BE2C (cell line): ENCODE measurements at places on chromosomes 1 and 21.

DNA sequence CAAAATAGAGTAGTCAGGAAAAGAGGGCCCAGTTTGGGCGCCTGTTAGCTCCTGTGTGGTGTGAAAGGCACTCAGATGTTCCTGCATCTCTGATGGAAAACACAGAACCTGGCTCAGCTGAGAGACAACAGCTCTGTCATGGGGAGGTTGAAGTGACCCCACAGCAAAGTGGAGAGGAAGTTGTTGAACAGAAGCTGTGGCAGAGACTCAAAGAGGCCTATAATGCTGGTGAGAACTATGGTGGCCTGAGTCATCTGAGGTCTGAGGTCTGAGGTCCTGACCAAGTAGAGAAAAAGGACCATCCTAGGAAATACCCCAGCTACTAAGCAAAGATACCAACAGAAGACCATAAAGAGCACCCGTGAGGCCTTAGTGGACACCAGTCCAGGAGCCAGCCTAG lies 45.6 kb upstream of the JAK1 start:
- DNase-seq: no peak

DNA sequence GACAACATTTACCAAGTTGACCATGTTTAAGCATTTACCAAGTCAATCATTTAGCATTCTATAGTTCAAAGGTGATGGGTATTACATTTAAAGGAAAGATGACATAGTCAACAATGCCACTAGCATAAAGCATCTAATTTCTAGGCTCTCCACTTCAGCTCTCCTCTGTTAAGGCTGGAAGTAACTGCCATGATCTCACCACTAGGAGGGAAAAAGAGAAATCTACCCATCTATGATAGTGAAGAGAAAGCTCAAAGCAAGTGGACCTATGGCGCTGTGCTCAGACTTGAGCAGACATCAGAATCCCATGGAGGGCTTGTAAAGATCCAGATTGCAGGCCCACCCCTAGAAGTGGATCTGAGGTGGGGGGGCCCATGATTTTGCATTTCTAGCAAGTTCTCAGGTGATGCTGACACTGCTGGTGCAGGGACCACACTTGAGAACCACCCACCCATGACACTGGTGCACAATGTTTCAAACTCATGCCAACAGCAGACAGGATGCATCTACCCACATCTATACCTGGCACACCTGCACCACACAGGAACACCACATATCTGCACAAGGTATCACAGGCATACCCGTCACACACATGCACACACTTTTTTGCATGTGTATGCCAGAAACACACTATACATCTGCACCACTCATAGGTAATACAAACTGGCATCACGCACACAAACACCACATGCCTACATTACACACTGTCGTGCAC lies 392.9 kb upstream of the RUNX1 start:
- DNase-seq: no peak

DNA sequence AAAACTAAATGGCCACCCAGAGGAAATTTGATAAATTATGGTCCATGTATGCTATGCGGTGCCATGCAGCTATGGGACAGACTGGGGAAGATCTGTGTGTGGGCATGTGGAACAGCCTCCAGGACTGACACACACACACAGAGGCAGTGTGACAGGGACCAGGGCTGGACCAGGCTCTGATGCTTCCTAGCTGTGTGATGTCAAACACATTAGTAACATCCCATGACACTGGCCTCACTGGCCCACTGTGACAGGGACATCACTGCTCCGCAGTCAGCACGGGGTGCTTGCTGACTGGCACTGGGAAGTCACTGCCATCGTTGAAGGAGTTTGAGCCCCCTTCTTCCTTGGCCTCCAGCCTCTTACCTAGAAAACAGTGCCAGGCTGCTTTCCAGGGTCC lies 13.9 kb downstream of the RAP1GAP start:
- no peak for DNase-seq

GRCh38 chr1:12047120-12047876 lies 15.8 kb upstream of the TNFRSF8 start:
- DNase-seq: no peak

GRCh38 chr21:32372755-32373154 lies 20.1 kb downstream of the URB1 start:
- DNase-seq: no peak

DNA sequence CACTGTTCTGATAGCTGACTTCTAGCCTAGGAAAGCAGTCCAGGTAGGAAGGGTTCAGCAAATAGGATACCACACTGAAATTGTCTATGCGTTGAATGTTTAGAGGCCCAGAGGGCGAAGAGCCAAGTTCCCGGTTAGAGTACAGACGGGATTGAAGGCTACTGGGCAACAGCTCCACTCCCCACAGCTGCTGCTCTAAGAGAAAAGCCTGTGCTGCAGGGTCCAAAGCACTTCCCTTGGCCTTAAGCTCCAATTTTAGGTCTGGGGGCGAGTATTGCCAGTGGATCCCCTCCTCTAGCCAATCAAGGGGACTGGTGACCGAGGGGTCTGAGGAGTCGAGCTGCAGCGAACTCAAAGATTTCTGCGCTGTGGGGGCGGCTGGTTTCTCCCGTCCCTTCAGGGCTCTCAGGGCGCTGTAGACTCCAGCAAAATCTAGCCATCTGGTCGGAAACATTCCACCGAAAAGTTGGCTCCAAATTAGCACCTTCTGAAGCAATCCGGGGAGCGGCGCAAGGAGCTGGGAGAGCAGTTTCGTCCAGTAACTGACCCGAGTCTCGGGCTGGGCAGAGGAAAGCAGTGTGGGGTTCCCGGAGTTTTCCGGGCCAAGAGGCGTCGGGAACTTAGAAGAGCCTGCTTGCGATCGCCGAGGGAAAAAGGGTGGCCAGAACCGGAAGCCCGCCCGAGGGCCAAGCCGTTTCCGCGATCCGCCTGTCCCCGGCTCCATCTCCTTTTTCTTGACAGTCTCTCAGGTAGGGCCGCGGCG lies 748 bp downstream of the PPP1R15B start:
- DNase-seq: peak; percentile 44

DNA sequence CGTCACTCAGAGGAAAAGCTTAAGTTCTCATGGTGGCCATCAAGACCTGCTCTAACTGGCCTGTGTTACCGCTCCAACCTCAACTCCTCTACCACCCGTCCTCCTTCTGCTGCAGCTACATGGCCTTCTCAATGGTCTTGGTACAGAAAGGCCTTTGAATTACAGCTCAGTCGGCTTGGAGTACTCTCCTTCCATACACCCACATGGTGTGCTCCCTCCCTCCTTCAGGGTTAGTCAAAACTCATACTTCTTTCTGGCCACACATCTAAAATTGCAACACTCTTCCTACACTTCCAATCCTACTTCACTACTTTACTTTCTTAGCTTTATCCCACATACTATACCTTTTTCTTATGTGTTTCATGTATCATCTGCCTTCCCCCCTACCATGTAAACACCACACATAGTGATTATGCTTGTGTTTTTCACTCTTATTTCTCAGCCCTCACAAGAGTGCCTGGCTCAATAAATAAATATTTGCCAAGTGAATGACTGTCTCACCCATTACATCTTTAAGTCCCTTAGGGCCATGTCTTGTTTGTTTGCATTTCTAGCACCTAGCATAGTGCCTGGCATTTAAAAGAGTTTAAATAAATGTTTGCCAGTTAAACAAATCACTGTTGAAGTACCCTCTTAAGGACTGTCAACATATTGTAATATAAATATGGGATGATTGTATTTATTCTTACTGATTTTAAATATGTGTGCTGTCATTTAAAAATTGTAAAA lies 37.6 kb upstream of the HMCN1 start:
- DNase-seq: no peak

GRCh38 chr1:156356262-156356874 lies 12.6 kb upstream of the RHBG start:
- DNase-seq: no peak

DNA sequence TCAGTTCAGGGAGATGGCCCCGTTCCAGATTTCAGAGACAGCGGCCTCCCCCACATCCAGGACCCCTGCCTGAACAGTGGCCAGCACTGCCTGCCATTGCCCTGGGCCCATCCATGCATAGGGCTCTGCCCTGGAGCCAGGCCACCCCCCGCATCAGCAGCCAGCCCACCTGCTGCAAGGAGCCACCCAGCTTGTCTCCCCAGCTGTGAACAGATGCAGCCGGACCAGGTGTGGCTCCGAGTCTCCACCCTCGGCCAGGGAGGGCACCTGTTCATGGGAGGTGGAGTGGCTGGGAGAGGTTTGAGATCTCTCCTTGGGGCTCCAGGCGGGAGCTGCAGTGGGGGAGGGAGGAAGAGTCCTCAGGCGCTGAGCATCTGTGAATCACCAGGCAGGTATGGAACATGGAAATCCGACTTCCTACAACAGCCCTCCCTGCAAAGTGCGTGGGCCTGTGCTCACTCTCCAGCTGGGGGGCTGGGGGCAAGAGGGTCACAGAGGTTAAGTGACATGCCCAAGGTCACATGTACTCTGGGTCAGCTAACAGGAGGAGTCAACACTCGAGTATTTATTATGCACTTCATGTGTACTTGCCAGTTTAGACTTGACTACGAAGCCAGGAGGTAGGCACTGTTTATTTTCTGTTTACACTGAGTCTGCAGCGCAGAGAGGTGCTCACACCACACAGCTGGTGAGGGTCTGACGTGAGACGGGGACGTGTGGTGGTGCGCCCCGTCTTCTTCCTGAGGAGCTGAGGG lies 4.8 kb upstream of the HES5 start:
- no peak for DNase-seq

DNA sequence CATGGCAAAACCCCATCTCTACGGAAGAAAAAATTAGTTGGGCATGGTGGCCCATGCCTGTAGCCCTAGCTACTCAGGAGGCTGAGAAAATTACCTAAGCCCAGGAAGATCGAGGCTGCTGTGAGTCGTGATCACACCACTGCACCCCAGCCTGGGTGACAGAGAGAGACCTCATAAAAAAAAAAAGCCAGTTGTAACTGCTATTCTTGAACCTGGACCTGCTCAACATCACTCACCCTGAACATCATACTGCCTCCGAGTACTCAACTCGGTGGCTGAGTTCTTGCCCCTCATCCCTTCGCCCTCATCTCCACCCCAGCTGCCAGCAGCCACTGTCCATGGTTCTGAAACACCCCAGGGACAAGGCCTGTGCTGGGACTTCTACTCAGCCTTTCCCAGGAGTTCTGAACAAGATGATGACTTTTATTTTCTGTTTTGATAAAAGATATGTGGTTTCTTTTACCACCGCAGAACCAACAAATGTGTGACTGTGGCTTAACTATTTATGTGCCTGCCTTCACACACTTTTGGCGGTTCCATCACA lies 5.4 kb upstream of the DISP3 start:
- no peak for DNase-seq

- no peak for DNase-seq
These were observed 70.7 kb downstream of the CD247 start for GRCh38 chr1:167447521-167448136.

- peak; percentile 60 for DNase-seq
These were observed 14.1 kb upstream of the TNR start for GRCh38 chr1:175757381-175758015.

GRCh38 chr1:6162773-6163172 lies 17.3 kb downstream of the CHD5 start:
- peak; percentile 56 for DNase-seq

DNA sequence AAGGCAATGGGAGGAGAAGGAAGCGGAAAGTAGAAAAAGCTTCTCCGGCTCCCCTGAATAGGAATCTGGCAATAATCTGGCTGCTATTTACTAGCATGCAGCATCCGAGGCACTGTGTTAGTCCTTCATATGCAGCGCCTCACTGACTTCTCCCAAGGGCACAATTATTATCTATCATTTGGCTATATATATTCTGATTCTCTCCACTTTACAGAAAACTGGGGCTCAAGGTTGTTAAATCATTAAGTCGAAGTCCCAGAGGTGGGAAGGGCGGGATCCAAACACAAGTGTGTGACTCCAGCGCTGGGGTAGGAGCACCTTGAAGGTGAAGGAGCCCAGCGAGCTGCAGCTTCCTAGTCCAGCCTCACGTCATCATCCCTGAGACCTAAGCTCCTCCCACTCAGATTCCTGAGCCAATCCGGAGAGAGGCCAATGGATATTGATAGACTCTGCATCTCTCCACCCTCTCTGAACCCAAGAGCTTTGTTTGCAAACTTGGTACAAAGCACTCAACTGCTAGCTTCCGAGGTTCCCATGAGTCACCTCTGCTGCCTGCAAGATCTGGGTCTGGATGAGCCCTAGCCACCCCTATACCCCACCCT lies 16.6 kb upstream of the EYA3 start:
- DNase-seq: peak; percentile 49

DNA sequence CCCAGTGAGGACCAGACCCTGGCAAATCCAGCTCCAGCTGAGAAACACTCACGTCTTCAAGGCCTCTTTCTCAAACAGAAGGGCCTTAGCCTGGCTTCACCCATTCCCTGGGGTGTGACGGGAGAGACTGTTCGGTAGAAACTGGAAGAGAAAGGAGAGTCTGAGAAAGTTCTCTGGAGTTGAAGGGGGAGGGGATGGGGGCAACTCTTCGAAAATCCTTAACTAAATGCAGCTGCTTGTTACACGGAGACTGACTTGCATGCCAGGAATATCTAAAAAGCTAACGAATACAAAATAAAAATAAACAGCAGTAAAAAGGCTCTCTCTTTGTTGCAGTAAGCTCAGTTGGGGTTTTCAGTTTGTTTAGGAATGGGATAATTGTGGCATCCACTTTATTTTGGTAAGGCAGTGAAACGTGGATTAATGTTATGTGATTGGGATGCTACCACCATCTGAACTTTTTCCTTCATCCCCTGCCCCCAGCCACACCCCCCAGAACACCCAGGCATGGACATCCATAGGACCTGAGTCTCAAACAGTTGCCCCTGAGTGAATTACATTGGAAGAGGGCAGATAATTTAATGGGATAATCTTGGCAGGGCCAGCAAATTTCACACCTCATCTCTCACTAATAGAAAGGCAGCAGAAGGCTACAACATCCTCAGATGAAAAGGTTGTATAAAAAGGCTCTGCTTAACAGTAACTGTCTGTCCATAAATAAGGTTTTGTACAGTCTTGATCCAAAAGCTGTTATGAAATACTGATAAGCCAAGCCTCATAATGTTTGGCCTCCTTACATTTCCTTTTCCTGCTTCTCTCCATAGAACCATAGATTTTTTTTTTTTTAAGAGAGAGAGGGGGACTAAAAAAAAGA lies 5.8 kb downstream of the ROR1 start:
- no peak for DNase-seq

DNA sequence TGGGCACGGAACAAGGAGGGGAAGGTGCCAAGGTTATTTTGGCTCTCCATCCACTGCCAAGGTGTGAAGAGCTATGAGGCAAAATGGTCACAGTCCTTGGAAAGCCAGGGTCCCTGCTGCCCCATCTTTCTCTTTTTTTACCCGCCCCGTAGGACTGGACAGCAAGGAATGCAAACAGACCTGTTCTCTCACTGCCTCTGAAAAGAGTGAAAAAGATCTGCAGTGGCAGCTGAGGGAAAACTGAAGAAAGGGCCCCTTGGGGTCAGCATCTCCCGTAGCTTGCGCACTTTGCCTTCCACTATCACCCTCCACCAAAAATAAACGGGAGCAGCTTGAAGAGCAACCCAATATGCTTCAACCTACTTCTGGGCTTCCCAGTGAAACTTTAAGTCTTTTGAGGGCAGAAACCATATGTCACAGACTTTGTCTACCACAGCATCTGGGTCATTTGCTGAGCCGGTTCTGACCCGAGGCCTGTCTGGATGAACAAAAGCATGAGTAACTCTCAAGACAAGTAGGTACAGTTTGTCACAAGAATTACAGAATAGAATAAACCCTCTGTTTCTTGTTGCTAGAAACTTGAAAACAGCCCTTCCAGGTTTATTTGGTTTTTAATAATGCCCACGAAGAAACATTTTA lies 9.4 kb upstream of the KIF14 start:
- DNase-seq: no peak

GRCh38 chr21:21279193-21279901 lies 281.1 kb downstream of the NCAM2 start:
- no peak for DNase-seq
